ENCODE measurements at places on chromosomes 4 and X.

- DNase-seq: no peak
Measured at GRCh38 chr4:122476126-122476525, 19.6 kb upstream of the IL2 start.

GRCh38 chrX:136047969-136048368 lies 62.7 kb downstream of the SLC9A6 start:
- peak; percentile 70 for DNase-seq

GRCh38 chrX:4253092-4253491 lies 539.6 kb upstream of the PRKX start:
- no peak for DNase-seq

DNA sequence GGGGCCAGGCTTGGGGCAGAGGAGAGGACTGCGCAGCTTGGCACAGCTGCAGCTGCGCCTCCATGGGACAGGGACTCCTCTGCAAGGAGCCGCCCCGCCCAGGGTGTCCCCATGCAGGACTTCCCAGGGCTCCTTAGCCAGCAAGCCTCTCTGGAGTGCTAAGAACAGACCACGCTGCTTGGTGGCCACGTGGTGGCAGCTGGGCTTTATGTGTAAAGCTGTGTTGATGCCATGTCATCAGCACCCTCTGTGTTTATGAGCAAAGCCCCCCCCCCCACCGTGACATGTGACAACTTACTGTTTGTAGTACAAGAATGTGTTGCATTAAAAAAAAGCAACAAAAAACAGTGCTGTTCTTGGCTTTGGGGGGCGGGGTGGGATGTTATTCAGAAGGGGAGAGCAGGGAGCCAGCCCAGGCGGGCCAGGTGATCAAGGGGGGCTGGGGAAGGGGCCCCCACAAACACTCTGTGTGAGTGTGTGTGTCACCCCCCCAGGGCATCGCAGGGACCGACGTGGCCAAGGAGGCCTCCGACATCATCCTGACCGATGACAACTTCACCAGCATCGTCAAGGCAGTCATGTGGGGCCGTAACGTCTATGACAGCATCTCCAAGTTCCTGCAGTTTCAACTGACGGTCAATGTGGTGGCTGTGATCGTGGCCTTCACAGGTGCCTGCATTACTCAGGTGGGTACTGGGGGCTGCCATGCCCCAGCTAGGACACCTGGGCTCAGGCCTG lies 40.3 kb downstream of the ATP2B3 start:
- peak; percentile 15 for DNase-seq

GRCh38 chr4:87087420-87087819 lies 133.0 kb downstream of the KLHL8 start:
- DNase-seq: peak; percentile 67

- peak; percentile 77 for DNase-seq
Measured at GRCh38 chrX:134821370-134821769, 163.1 kb upstream of the PLAC1 start.

DNA sequence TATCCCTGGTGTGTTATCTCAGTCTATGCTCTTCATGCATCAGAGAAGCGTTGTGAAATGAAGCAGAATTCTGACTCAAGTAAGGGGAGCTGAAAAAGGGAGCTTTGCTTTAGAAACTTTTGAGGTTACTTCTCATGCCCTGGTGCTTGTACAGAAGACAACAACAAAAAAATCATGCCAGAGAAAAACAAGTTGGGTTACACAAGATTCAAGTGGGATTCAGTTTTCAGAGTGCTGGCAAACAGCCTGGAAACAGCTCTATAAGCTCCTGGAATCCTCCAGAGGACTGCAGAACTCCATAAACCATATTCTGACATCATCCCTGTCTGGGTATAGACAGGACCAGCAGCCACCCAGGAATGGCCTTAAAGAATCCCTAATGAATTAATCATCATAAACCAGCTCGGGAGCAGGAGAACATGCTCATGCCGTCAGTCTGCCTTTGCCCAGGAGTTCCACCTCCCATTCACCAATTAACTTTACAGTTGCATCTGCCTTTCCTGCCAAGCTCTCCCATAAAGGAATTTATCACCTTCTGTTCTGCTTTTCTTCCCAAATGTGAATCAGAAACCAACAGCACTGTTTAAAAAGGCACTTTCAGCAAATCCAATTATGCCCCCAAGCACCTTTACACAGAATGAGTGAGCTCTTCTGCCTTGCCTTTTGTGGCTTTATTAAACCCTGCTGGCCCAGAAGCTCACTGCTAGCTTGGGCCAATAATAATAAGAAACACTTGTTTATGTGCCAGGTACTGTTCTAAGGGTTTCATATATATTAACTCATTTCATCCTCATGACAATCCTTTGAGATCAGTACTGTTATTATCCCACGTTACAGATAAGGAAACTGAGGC lies 54.5 kb upstream of the FBXW7 start:
- peak; percentile 98 for DNase-seq

- no peak for DNase-seq
Measured at GRCh38 chr4:36056136-36056535, 188.2 kb downstream of the ARAP2 start.

DNA sequence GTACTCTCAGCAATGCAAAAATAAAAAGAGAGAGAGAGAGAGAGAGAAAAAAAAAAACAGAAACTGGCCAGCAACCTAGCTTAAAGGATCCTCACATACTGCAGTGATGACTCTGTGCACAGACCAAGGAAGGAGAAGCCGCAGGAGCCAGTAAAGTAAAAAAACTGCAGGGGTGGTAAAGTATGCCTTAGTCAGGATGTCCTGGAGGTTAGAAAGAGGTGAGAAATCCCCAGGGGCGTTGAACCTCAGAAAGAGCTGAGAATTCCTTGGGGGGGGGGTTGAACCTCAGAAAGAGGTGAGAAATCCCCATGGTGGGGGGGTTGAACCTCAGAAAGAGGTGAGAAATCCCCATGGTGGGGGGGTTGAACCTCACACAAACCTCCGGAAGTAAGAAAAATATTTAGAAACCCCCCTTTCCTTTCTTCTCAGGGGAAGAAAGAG lies 48.0 kb downstream of the MAGEA9 start:
- peak; percentile 68 for DNase-seq

DNA sequence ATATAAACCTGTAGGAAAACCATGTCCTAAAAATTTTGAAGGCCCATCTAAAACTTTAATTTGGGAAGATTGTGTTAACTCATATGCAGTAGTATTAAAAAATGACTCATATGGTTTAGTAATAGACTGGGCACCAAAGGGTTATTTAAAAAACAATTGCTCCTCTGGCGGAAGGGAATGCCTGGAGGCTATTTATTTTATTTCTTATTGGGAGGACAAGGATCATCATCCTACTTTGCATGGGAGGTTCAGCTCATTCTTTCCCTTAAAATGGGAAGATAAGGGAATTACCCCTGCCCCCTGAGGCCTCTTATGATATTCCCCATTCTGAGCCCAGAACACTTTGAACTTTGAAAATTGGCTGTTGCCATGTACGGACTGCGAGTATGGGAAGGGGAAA lies 29.7 kb upstream of the MGST2 start:
- DNase-seq: no peak

DNA sequence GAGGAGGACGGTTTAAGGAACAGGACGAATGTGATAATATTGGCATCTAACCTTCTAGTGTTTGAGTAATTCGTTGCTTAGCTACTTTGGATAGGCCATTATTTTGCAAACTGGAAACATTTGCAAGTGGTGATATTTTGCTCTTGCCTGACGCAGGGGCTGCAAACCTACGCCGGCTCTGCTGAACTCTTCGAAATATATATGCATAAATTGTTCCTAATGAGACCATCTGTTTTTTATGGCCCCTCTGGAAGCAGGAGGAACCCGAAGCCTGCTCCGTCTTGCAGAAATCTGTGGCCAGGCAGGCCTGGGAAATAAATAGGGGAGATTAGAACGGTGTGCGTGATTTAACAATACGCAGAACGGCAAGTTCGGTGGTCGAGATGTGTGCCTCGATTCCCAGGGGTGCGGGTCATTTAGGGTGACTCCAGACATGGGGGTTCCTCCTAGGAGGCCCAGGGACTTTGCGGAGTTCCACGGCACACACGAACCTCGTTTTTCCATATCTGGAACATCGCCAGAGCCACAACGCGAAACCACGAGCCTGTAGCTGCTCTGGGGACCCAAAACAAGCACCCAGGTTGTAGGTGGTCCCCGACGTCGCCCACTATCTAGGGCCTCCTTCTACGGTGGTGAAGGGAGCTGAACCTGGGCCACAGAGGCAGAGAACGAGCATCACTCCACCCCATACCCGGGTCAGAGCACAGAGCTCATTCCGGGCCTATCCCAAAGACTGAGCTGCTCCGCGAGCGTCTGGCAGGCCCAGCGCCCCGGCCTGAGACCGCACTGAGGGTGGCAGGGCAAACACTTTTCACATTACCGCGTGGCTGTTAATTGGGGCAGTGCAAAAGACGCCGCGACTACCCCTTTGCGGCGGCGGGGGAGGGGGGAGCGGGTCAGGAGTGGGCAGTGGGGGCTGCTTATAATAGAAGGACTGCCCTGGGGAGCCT lies 89.7 kb downstream of the BCOR start:
- DNase-seq: no peak

GRCh38 chr4:186485150-186485549 lies 70.2 kb downstream of the MTNR1A start:
- no peak for DNase-seq

DNA sequence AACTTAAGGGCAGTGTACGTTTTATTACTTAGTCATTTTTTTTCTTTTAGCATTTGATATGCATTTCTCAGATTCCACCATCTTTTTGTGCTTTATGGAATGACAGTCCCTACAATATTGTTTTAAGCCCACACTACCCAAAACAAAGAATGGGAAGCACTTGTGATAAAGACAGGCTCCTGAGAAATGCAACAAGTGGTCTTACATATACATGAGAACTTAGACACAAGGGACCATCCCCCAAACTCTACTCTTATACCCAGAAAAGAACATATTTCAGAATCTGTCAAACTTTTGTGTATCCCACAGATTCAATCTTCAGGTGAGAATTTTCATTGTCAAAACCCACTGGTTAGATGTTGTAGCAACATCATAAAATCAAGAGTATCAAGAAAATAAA lies 491.1 kb downstream of the AFF2 start:
- DNase-seq: no peak

DNA sequence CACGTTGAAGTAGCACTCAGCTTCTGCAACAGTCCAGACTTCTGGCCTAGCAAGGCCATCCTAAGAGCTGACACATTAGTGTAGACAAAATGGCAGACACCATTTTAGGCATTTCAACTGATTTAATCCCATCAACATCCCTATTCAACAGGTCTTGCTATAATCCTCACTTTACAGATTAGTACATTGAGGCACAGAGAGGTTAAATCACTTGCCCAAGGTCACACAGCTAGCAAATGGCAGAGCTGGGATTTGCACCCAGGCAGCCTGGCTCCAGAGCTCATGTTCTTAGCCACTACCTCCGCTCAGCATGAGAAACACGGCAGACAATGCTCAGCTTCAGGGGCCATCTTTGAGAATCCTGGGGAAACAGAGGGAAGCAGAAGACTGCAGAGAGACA lies 107.9 kb upstream of the TRIM2 start:
- no peak for DNase-seq

DNA sequence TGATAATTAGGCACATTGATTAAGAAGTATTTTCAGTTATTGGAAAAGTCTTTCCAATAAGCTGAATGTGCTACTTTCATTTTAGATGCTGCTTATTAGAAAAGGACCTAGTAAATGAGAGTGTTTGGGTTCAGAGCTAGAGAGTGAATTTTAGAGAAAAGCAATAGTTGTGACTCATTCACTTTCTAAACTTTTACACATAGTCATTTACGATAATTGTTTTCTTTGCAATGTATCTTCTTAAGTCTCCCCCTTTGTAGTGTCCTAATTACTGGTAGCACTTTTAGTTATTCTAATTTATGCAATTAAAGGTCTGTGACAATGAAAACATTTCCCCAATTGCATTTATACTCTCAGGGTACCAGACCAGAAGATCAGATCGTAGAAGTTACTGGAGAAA lies 1.3 kb downstream of the IL21 start:
- no peak for DNase-seq

- no peak for DNase-seq
Measured at GRCh38 chrX:13088156-13088487, 43.7 kb upstream of the FAM9C start.

Data from EH (cell line).